ENCODE measurements at places on chromosomes 13 and 19.

GRCh38 chr13:27026396-27026795 is 145.2 kb downstream of the USP12 start:
- no peak for DNase-seq

- DNase-seq: no peak
Observed at GRCh38 chr13:70893832-70894231, 785.6 kb upstream of the KLHL1 start.

GRCh38 chr19:29383696-29384095 is 142.1 kb upstream of the VSTM2B start:
- no peak for DNase-seq

DNA sequence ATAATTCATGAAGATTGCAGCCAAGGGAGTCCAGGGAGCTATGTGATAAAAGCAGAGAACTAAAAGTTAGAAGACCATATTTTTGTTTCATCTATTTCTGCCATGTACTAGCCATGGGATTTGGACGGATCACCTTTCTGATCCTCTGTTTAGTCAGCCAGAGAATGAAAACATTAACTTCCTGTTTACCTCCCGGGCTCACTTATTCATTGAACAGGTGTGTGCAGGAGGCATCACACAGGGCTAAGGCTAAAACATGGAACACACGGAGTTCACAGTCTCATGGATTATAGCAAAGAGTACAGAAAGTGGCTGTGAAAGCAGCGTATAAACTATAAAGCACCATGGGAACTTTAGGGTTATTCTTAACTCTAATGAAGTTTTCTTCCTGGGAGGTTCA is 96.8 kb downstream of the GPR12 start:
- no peak for DNase-seq

GRCh38 chr19:1825909-1826556 is 14.0 kb upstream of the ATP8B3 start:
- DNase-seq: peak; percentile 20

- DNase-seq: no peak
Observed at GRCh38 chr19:33677745-33678426, 56.1 kb downstream of the CHST8 start.

- DNase-seq: peak; percentile 92
Observed at GRCh38 chr13:29901710-29902631, 51.6 kb upstream of the UBL3 start.

- DNase-seq: no peak
Observed at GRCh38 chr13:94560116-94560515, 35.8 kb downstream of the TGDS start.

- no peak for DNase-seq
Observed at GRCh38 chr13:90605664-90606063, 741.8 kb upstream of the MIR17HG start.

- DNase-seq: no peak
Observed at GRCh38 chr19:47022140-47022536, 2.5 kb downstream of the NPAS1 start.

- DNase-seq: peak; percentile 23
Observed at GRCh38 chr13:29522044-29522685, 73.3 kb downstream of the SLC7A1 start.

GRCh38 chr19:6076675-6077463 is 33.4 kb downstream of the RFX2 start:
- no peak for DNase-seq

DNA sequence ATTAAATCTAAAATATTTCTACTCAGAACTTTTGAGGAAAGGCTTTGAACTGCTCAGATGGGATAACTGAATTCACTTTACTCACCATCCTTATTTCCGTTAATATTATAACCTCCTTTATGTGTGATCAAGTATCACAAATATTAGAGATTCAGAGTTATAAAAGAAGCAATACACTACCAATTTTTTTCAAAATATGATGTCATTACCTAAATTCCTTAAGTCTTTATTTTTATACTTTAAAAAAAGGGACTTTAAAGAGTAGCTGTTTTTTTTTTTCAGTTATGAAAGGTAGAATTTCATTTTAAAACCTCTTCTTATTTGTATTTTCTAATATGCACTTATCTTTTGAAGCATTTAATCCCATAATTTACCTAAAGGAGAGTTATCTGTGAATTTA is 239.5 kb downstream of the DIAPH3 start:
- DNase-seq: no peak

DNA sequence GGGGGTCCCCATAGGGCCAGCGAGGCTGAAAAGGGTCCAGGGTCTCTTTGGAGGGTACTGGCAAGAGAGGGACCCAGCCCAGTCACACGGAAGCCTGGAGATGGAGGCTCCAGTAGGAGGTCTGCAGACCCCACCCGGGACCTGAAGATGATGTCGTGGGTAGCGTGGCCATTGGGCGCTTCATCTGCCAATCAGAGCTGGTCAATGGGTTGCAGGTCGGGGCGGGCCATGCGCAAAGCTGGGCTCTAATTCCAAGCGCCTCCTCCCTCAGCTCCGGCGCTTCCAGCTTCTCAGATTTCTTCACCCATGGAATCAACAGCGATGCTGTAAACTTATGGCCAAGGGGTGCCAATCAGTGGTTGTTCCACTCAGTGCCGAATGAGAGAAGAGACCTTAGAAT is 10.9 kb downstream of the SIGLEC12 start:
- DNase-seq: no peak

- no peak for DNase-seq
Observed at GRCh38 chr13:44350775-44351504, 22.7 kb upstream of the SERP2 start.

DNA sequence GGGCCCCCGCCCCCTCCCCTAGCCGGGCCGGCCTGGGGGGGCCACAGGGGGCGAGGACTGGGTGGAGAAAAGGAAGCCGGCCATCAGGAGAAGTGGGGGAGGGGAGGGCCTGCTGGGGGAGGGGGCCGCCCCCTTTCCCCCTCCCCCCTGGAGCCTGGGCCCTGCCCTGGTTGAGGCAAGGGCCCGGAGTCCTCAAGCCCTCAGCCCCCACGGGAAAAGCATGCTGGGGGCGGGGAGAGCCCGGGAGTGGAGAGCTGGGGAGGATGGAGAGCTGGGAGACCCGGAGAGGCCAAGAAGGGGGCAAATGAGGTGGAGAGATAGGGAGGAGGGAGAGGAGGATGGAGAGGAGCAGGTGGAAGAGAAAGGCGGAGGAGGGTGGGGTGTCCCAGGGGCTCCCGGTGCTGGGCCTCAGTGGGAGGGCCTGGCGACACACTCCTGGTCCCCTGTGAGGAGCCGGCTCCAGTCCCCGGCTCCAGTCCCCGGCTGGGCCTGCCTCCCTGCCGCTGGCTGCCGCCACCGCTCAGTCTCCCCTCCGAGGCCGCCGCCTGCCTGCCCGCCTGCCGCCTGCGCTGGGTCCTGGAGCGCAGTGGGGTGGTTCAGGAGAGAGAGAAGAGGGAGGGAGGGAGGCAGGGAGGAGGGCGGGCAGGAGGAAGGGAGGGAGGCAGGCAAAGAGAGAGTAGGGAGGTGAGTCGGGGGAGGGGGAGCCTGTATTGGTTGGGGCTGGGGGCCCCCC is at the start of gene GRIK5:
GRIK5 (minus strand) TSS at position 588 of the 733 bp plus-strand sequence. CDS start 4,436 bp downstream, outside the sequence.
- DNase-seq: no peak

DNA sequence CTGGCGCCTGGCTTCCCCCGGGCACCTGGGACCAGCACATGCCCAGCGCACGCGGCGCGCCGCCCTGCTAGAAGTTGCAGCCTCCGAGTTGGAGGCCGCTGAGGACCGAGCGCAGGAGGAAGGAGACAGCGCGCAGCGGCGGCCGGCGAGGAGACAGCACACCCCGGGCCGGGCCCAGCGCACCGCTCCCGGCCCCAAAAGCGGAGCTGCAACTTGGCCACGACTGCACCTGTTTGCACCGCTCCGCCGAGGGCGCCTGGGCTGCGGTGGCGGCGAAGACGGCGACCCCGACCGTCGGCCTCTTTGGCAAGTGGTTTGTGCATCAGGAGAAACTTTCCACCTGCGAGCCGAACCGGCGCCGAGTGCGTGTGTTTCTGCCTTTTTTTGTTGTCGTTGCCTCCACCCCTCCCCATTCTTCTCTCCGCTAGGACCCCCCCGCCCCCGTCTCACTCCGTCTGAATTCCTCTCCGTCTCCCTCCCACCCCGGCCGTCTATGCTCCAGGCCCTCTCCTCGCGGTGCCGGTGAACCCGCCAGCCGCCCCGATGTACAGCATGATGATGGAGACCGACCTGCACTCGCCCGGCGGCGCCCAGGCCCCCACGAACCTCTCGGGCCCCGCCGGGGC is at the start of gene SOX1:
SOX1 (plus strand) TSS at position 34 of the 626 bp plus-strand sequence; CDS start at position 544, 510 bp downstream.
- no peak for DNase-seq

GRCh38 chr19:9296336-9296735 is 13.3 kb downstream of the ZNF699 start:
- DNase-seq: no peak

- DNase-seq: peak; percentile 42
Observed at GRCh38 chr19:934865-935479, 9.1 kb downstream of the ARID3A start.

GRCh38 chr19:55158848-55159749 is 1.6 kb upstream of the TNNI3 start:
- DNase-seq: no peak

DNA sequence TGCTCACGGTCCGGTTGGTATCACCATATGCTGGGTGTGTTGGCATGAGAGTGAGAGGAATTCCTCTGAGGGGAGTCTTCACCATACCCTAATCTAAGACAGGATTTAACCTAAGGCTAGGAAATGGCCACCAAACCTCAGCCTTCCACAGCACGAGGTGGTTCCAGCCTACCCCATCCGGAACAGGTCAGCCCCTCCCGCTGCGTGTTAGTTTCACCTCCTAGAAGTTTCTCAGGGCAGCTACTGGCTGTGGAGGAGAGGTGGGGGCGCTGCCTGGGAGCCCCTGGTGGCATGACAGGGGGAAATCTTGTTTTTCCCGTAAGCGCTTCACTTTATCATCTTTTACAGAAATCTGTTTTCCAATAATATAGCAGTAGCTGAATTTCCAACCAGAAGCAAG is 55.1 kb downstream of the RGCC start:
- DNase-seq: no peak

DNA sequence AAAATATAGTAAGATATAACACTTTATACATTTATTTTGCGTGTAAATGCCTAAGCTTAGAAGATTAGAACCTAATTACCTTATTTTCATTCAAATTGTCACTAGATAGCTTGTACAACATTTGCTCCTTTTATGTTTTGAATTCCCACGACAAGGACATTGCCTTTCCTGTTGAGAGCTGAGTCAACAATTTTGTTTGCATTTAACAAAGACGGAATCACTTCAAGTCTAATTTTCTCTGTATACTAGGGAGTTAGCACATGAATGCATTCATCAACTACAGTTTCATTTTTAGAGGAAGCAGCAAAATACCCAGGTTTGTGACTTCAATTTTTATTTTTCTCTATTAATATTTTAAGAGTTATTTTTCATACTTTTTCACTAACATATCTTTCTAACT is 48.7 kb upstream of the PCCA start:
- DNase-seq: no peak

DNA sequence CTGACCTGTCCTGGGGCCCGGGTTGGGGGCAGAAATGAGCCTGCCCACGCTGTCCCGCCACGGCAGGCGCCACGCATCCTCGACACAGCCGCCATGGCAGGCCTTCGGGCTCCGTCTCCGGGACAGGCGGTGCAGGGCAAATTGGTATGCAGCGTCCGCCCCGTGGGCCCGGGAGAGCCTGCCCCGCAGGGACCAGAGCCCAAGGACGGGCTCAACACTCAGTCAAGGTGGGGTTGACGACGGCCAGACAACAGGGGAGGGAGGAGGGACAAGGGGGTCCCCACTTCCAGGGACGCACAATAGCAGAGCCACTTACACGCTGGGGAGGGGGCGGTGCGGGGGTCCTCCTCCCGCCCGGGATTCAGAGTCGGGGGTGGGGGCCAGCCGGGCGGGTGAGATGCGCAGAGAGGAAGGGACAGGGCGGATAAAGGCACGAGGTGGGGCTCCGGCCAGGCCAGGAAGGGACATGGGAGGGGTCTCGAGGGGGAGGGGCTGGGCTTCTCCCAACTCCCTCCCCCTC is 1.2 kb downstream of the CTXN1 start:
- DNase-seq: no peak

- DNase-seq: no peak
Observed at GRCh38 chr13:42322806-42323205, 50.9 kb downstream of the AKAP11 start.

GRCh38 chr13:70814684-70815083 is 706.4 kb upstream of the KLHL1 start:
- DNase-seq: no peak

- no peak for DNase-seq
Observed at GRCh38 chr19:814152-815078, 7.3 kb downstream of the PLPPR3 start.

DNA sequence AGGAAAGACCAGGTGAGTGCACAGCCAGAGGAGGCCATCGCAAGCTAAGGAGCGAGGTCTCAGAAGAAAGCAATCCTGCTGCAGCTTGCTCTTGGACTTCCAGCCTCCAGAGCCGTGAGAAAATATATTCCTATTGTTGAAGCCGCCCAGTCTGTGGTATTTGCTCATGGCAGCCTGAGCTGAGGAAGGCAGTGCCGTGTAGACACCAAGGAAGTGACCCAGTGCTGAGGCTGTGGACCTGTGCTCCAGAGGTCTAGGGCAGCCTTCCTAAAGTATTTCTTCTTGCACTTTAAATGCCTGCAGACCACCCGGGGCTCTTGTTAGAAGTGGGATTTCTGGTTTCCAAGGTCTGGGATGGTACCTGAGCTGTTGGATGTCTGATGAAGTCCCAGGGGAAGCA is 158.5 kb upstream of the KL start:
- no peak for DNase-seq

- no peak for DNase-seq
Observed at GRCh38 chr13:23632048-23632582, 61.9 kb downstream of the TNFRSF19 start.

GRCh38 chr13:83121896-83122295 is 760.4 kb downstream of the SLITRK1 start:
- no peak for DNase-seq

GRCh38 chr13:110037925-110038573 is 251.7 kb upstream of the IRS2 start:
- no peak for DNase-seq

DNA sequence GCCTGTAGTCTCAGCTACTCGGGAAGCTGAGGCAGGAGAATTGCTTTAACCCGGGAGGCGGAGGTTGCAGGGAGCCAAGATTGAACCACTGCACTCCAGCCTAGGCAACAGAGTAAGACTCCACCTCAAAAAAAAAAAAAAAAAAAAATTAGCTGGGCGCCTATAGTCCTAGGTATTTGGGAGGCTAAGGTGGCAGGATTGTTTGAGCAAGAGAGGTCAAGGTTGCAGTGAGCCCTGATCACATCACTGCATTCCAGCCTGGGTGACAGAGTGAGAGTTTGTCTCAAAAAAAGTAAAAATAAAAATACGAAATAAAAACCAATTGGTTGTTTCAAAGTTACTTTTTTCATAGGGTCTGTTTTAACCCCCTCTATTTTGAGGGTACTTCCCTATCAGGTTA is 1.3 kb upstream of the LMNB2 start:
- no peak for DNase-seq

All from foreskin melanocyte (primary cell).